Adipocyte (in vitro differentiated cells): ENCODE measurements at places on chromosomes 11 and 22.

- peak; percentile 45 for DNase-seq
Observed at GRCh38 chr11:100640646-100641045, 46.4 kb upstream of the ARHGAP42 start.

DNA sequence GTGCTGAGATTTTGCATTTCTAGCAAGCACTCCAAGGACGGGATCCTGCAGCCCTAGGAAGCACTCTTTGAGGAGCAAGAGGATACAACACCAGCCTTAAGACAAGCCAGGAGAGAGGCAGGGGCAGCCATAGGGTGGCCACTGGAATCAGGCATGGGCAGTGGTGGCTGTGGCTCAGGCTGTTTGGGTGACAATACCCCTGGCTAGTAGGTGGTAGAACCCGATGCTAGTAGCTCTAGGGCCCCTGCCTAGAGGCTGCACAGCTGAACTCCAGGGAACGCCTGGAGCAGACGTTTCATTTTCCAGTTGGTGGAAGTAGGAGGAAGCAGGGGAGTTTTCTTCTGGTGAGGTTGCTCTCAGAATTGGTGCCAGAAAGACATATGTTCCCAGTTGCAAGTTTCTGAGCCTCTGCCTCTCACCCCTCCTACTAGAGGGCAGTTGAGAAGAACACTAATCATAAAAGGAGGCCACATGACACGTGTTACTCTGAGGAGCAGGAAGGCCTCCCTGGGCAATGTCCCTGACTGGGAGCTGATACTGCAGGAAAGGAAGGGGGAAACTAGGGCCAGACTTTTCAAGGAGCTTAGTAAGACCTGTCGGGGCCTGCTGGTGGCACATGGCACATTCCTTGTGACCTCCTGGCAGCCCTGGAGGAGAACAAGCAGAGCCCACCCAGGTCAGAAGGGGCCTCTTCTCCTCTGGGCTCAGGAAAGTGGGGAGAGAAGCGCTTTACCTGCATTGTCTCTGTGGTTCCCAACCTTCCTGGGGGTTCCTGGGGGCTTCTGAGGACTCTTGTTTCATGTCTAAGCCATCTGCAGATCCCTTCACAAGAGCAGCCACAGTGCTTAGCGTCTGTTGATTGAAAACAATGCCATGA, 56.6 kb upstream of the DRD2 start:
- no peak for DNase-seq

- peak; percentile 65 for DNase-seq
Observed at GRCh38 chr22:36386351-36386899, 1.3 kb downstream of the MYH9 start.

- no peak for DNase-seq
Observed at GRCh38 chr11:132122735-132123134, 752.3 kb downstream of the NTM start.

GRCh38 chr11:26285608-26286007, 46.3 kb upstream of the ANO3 start:
- DNase-seq, result no peak

DNA sequence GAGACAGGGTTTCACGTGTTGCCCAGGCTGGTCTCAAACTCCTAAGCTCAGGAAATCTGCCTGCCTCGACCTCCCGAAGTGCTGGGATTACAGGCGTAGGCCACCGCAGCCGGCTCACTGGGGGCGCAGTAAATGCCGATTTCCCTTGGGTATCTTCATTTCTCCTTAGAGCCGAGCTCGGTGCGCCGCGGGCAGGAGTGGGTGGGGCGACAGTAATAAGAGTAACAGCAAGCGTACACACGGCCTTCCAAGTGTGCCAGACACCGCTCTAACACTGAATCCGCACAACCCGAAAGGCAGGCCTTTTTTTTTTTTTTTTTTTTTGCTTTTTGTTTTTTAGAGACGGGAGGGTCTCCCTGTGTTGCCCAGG, 500 bp upstream of the ADSL start:
- DNase-seq, result peak; percentile 75

GRCh38 chr11:101583251-101584128, at the start of gene TRPC6:
Gene TRPC6 (minus strand): TSS chr11:101584007. CDS start chr11:101583503, 504 bp downstream.
- peak; percentile 55 for DNase-seq

DNA sequence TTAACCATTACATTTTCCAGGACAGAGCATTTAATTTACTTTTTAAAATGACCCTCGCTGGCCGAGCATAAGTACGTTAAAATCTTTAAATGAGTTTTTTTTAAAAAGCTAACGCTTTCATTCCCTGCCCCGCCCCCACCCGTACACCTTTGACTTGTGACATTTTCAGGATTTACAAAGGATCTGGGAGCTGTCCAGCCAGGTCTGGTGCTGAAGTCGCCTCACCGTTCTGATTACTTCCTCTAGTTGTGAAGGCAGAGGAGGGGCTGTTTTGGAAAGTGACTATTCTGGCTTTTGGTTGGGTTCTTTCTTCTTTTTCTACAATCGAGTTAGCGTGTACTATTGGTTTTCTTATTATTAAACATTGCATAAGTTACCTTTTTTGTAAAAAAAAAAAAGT, 2.9 kb downstream of the C11orf87 start:
- DNase-seq, result no peak

GRCh38 chr11:77136074-77136473, 8.0 kb downstream of the MYO7A start:
- DNase-seq, result peak; percentile 61

GRCh38 chr11:7057641-7058040, 31.2 kb upstream of the RBMXL2 start:
- DNase-seq, result no peak

DNA sequence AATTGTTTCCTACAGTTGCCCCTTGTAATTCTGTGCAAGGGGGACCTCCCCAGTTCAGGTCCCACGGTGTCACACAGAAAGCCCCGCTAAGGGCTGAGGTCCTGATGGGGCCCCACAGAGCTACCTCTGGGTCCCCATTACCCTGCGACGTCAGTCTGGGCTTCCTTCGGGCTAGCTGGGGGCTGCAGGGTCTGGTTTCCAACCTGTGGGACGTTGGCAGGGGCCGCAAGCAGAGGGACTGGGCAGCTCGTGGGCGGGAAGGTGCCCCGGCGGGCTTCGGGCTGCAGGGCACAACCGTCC, 698 bp downstream of the SLC37A4 start:
- DNase-seq, result no peak

DNA sequence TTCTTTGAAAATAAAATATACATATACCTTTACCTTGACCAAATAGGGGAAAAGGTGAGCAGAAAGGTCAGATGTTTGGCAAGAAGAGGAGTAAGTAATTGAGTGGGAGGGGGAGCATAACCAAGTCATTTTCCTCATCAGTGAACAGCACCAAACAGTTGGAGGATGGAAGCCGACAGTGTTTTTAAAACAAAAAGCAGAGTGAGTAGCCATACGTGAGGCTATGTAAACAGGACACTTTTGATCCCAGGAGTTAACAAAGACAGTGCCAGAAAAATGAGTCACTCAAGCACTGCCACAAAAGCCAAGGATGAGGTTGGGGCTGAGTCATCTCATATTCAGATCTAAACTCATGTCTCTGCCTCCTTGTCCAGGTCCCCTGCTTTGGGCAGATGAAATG, 734.7 kb downstream of the KCNA4 start:
- DNase-seq, result peak; percentile 87

DNA sequence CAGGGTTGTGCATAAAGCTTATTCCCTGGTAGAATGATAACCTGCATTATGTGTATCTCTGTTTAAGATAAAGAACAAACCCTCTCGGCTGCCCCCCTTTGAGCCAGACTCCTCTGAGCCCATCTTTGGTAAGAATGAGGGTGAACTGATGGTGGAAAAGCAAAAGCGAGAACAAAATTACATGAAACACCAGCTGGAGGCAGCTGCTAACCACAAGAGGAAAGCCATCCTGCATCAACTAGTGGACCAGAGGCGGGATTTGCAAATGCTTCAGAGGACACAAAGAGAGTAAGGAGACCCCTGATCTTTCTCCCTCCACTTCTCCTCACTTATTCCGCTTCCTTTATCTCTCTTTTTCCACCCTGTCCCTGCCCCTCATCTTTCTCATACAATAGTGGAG, 40.3 kb downstream of the CCDC81 start:
- no peak for DNase-seq

- DNase-seq, result peak; percentile 71
Observed at GRCh38 chr11:106466521-106467080, 389.1 kb downstream of the AASDHPPT start.

- DNase-seq, result no peak
Observed at GRCh38 chr11:111835665-111836064, 35.7 kb downstream of the ALG9 start.

DNA sequence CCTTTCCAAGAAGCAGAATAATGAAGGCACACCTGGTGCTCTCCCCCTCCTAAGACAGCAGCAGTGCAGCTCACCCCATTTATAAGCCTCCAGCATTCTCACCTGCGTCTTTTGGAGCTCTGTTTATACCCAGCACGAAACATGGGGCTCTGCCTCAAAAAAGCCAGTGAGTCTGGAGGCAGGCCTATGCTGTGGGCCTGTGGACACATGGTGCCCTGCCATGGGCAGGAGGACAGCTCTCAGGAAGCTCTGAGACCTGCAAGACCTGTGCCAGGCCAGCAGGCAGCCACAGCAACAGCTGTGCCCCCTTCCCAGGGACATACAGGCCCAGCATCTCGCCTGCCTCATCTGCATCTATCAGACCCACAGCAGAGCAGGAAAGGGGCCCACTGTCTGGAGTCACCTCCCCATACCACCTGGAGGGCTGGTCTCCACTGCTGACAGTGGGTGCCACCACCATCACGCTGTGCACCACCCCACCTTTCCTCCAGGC, 64.2 kb downstream of the DGCR2 start:
- no peak for DNase-seq

- no peak for DNase-seq
Observed at GRCh38 chr22:41885116-41885515, 29.8 kb downstream of the SHISA8 start.

- DNase-seq, result no peak
Observed at GRCh38 chr11:118882491-118882890, 1.2 kb upstream of the CXCR5 start.

DNA sequence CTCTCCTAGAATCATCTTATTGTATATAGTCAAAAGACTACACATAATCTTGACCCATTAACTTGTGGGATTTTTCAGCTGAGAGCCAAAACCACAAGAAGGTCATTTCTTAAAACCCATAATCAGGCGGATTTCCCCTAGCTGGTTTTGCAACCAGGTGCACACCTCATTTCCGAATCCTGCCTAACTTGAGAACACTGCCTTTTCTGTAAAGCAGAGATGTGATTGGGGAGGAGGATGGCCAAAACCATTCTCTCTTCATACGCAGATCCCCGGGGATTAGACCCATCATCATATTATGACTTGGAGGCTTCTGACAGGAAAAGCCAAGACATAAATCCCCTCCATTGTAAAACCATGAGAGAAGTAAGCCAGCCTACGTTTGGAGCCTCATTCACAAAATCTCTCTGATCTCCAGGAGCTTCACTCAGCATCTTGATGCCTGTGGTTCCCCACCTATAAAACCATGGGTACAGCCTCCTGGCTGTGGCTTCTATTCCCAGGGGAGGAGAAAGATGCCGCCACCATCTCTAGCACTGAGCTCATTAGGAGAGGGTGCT, 191.3 kb downstream of the KIF18A start:
- no peak for DNase-seq

DNA sequence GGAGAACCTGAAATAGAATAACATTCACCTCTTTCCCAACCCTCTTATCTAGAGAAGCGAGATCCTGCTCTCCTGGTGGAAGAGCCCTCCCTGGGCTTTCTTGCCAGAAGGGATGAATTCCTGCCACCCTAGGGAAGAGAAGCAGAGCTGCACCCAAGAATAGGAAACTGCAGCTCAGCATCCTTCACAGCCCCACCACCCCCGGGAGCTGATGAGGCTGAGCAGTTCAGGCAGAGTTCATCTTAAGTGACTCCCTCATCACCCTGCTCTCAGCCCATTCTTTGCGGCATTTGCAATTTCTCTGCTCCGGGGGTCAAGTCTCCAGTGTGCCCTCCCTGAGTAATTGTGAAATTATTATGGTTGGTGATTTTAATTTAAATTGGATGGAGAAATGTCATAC, 514.9 kb downstream of the BUD13 start:
- no peak for DNase-seq

DNA sequence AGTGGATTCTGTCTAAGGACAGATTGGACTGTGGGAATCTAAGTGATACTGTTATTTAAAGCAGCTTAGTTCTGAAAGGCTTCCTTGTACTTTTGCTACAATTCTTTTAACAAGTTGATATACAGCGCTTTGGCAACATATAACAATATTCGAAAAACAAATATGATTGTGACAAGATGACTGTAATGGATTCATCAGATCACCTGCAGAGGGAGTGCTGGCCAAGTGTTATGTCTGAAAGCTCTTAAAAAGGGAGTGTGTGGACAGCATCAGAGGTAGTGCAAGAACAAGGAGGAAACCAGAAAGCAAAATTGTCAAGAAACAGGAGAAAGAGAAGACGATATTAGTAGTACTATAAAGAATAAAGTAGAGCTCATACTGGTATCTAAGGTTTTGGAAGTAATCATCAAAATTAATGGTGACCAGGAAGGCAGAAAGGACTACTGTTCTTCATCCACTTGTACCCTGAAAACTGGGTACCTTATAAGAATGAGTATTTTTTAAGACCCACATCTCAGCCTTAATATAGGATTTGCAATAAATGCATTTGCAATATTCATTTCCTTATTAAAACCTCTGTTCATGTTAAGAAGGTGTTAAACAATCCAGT, 1112.0 kb upstream of the CCDC90B start:
- DNase-seq, result peak; percentile 14

DNA sequence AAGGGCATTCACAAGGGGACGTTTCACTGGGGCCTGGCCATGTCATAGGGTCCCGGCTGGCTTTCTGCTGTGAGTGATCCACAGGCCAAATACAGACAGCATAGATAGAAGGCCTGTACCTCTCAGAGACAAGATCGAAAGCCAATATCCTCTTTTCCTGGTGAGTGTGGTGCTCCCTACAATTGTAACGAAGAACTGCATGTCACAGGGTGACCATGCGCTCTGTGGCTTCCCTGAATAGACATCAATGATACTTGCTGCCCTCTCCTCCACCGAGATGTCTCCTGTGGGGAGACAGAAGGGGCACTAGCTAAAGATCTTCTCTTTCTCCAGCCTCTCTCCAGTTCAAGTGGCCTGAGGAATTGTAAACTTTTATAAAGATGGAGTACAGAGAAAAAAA, 226.1 kb upstream of the POU2AF2 start:
- no peak for DNase-seq

DNA sequence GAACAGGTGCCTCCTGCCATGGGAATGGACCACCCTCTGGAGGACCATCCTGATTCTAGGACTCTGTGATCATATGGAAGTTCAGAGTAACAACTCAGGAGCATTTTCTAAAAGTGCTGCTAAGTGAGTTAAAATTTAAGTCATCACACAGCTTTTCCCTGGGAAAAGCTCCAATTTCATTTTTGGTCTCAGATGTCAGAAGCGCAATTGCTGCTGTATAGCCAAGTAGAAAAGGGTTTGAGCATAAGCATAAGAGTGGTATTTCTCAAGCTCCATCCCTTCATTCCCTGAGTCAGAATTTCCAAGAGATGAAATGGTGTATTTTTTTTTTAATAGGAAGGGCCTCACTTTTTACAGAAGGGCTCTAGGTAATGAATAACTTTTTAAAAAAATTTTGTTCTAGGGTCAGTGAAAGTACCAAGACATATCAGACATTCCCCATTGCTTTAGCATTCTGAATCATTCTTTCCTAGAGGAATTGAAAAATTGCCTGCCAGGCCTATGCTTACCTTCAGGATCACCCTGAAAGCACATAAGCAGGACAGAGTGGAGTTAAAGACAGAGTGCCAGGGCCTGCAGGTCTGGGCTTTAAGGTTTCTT, 564.5 kb upstream of the ISX start:
- DNase-seq, result no peak

GRCh38 chr11:47415949-47416472, 7.6 kb downstream of the SLC39A13 start:
- peak; percentile 97 for DNase-seq
